ENCODE measurements at places on chromosomes 12 and 14.

- no peak for DNase-seq
Observed at GRCh38 chr12:110856542-110856941, 9.8 kb downstream of the CCDC63 start.

DNA sequence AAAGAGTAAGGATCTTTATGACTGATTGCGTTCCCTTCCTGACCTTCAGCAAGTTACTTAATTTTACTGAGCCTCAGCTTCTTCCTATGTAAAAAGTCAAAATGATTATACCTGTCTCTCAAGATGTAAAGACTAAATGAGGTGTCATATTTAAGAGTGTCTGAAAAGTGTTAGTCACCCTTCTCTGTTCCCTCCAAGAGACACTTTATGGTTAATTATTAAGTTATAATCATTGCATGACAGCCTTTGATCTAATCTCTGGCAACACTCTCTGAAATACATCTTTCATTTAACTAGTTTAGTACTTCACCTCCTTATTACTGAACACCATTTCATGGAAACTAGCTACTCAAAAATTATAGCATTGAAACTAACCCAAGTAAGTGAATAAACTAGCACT is 54.8 kb downstream of the BMAL2 start:
- no peak for DNase-seq

GRCh38 chr14:60349663-60350365 is 100.8 kb downstream of the PPM1A start:
- DNase-seq, result no peak

- no peak for DNase-seq
Observed at GRCh38 chr12:132154341-132154761, 10.1 kb downstream of the NOC4L start.

GRCh38 chr14:101019990-101020710 is 116.6 kb upstream of the RTL1 start:
- DNase-seq, result peak; percentile 3

DNA sequence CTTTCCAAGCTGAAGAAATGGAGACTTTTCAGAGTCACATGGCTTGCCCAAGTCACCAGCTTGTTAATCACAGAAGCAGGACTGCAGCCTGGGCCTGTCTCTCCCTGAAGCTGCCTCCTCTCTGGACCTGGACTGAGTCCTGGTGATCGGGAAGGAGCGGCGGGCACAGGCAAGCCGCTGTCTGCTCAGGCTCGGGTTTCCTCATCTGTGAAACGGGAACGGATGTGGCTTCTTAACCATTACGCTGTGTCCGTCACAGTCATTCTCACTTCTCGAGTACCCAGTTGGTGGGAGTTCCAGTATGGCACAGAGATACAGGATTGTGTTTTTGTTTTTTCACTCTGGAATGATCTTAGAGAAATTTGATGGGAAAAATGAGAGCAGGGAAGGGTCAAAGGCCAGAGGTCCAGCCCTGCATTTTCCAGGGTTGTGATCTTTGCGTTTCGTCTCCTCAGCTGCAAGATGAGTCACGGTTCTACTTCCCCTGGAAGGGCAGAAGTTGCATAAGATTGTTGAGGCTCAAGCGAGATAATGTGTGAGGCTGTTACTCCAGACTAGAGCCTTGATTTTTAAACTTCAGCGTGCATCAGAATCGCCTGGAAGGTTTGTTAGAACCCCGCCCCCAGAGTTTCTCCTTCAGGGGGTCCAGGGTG is 7.6 kb upstream of the LRTM2 start:
- DNase-seq, result no peak

- no peak for DNase-seq
Observed at GRCh38 chr14:73198253-73198652, 39.1 kb upstream of the PAPLN start.

- DNase-seq, result no peak
Observed at GRCh38 chr14:29892327-29892726, 35.3 kb downstream of the PRKD1 start.

GRCh38 chr14:76525106-76525821 is 149.3 kb downstream of the ESRRB start:
- DNase-seq, result no peak

DNA sequence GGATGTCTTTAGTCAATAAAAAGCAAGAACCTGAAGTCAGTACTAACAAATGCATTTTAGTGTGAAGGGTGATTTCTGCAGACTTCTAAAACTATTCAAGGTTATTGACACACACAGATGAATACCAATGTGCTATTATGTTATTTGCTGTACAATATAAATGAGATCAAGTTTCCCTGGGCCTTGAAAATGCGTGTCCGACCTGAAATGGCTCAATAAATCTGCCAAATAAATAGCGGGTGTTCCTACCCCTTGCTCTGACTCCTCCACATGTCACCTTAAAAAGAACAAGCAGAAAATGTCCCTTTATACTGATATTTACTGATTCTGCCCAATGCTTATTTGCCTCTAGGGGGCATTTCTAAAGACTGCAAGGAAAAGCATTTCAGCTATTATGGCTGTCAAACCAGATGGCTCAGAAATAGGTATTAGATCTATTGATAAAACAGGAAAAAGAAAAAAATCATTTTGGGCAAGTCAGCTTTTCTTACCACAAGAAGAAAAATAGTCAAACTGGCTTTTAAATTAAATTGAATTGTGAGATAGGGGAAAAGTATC is 367.3 kb upstream of the KITLG start:
- no peak for DNase-seq

GRCh38 chr12:109160873-109161272 is 44.5 kb downstream of the ACACB start:
- no peak for DNase-seq

DNA sequence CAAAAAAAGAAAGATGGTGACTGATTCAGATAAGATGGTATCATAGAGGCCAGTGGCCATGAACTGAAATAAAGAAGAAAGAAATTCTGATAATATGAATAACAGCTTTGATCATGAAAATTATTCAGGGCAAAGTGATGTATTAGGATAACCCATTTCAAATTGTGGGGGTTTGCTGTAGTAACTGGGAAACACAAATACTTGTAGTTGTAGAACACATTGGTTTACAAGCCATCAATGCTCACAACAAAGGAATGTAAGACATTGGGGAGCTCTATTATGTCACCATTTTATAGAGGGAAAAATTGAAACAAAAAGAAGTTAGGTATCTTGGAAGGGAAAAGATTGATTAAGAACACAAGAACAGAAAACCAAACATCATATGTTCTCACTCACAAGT is 140.4 kb upstream of the FRMD6 start:
- DNase-seq, result no peak

DNA sequence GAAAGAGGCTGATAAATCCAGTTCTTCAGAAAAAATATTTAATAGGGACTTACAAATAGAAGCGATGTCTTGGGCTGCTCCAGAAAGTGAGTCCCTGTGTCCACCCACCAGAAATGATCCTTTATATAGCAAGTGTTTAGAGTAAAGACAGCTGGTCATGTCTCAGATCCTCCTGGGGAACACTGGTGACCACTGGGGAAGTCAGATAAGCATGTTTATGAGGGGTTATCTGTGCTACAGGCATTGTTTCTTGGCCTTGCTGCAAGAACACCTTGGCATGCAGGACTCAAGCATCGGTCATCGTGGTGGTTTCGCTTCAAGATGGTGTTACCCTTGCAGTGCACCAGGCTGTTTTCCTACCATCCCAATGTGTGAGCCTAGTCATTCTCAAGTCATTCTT is 27.2 kb downstream of the CPM start:
- no peak for DNase-seq

- no peak for DNase-seq
Observed at GRCh38 chr12:113427882-113428281, 5.7 kb downstream of the SDSL start.

GRCh38 chr12:25716842-25717241 is 163.8 kb upstream of the LMNTD1 start:
- DNase-seq, result no peak

DNA sequence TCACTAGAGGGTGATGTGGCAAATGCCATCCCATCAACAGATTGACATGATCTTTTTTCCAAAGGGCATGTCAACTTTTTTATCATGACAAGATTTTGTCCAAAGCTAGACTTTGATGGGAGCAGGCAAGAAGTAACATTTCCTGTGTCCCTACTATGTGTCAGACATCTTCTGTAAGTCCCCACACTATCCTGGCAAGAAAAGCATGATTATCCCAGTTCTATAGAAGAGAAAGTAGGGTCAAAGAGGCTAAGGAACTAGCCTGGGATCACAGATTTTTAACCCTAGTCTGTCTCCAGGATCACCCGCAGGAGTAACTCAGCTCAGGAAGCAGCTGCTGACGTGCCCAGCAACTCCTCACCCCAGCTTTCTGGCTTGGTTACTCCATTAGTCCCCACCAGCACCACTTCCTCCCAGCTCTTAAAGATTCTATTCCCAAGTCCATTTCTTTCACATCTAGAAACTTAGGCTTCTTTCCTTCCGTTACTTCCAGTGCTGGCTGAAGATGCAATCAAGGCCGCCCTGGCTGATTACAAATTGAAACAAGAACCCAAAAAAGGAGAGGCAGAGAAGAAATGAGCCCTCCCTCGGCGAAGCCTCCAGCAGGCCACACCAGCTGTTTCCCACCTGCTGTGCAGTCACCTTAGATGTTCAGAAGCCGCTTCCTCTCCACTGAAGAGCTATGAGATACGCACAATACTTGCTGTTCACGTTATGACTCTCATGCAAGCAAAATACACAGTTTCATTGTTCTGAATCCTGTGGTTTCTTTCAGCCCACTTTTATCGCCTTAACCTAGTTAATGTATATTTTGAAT is 6.2 kb downstream of the ISCU start:
- no peak for DNase-seq

GRCh38 chr12:132270969-132271754 is 58.2 kb downstream of the GALNT9 start:
- no peak for DNase-seq

GRCh38 chr12:58566599-58566998 is 353.7 kb downstream of the LRIG3 start:
- DNase-seq, result no peak

Data from gastrocnemius medialis (tissue), 4 donors.